ENCODE measurements at places on chromosomes 11 and 22.

DNA sequence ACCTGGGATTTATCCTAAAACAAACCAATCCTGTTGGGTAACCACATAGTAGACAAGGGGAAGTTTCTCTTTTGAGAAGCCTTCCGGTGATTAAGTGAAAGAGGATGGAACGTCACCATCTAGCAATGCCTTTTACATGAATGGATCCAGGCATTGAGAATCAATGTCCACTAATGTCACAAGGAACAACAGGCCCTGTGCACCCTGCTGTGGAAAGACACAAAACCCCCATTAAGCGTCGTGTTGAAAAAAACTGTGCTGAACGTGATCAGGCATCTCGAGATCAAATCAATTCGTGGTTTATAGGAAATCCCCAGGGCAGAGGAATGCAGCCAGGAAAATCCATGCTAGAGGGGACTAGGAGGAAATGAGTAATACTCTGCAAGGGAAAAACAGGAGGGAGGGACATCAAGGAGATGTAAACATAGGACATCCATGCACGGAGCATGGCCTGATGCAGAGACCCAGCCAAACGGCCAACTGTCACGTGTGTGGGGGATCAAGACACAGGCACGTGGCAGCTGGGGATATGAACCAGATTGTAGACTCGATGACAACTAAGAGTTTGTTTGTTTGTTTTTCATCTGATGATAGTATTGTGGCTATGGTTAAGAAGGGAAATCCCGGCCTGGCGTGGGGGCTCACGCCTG lies 38.6 kb upstream of the CARS1 start:
- DNase-seq, result no peak

DNA sequence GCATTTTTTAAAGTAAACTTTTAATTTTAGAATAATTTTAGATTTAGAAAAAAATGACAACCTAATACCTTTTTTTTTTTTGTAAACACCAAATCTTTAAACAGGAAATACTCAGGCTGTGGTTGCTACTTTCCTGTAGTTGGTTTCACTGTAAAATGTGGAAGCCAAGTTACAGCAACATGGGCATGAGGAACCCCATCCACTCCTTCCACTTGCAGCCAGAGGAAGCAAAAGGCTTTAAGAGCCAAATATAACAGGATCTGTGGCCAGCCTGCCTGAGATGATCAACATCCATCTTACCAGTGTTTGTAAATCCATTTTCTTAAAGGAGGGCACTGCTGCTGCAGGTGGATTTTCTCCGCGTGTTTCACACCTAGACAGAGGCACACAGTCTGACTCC lies 66.2 kb downstream of the TNRC6B start:
- no peak for DNase-seq

DNA sequence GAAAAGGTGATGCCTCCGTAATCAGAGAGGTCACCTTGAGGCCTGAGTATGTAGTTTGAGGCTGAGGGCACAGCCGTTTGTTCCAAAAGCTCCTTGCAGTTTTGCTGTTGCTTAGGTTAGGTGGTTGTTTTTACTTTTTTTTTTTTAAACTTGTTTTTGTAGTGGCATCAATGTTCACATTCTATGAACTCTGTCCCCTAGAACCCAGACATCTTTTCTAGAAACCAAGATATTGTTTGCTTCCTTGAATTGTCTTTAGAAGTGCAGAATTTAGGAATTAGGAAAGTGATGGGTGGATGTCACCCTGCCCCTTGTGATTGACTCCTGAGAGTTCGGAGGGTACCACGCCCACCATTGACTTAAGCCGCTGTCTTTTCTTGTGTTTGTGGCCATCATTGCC lies 35.7 kb upstream of the ETS1 start:
- no peak for DNase-seq

DNA sequence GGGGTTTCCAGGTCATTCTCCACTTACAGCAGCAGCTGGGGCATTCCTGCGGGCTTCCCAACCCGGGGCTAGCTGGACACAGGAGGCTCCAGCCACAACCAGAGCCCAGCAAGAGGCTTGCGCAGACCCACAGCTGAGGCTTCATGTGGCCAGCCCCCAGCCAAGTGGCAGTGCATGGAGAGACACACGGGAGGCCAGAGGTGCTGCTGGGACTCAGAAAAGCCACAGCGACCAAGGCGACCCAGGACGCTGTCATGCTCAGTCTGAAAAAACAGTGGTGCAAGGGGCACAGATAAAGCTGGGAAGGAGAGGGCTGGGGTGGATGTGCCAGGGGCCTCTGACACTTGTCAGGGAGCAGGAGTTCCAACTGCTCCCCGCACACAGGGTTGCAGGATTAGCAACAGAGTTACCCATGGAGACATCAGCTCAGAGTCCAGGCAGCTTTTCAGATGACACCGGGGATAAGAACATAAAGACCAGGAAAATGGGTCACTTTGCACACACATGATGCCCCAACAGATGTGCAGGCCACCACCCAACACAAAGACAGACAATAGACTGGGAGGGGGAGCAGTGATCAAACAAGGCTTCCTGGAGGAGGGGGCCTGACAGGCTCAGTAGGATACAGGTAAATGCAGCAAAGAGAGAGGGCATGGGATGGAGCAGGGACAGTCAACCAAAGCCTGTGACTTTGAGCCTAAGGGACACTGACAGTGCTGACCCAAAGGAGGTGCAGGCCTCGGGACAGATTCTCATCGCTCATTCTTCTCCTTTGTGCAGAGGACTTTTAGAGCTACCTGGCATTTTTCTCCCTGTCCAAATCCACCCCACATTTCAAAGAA lies 6.9 kb upstream of the NEAT1 start:
- DNase-seq, result no peak

GRCh38 chr11:3091846-3092602 lies 34.8 kb upstream of the CARS1 start:
- DNase-seq, result no peak

- DNase-seq, result no peak
Measured at GRCh38 chr22:24578355-24579257, 14.3 kb downstream of the LRRC75B start.

- DNase-seq, result no peak
Measured at GRCh38 chr11:3222003-3222855, 3.6 kb upstream of the MRGPRG start.

GRCh38 chr11:112613051-112613972 lies 347.9 kb upstream of the NCAM1 start:
- no peak for DNase-seq

- DNase-seq, result no peak
Measured at GRCh38 chr11:70016666-70017367, 61.3 kb upstream of the ANO1 start.

- no peak for DNase-seq
Measured at GRCh38 chr11:37712251-37712650, 1114.2 kb upstream of the RAG2 start.

GRCh38 chr11:32136657-32137056 lies 45.8 kb downstream of the RCN1 start:
- no peak for DNase-seq

- no peak for DNase-seq
Measured at GRCh38 chr22:46998331-46998730, 235.9 kb downstream of the TBC1D22A start.

- no peak for DNase-seq
Measured at GRCh38 chr11:117423046-117423575, 95.5 kb downstream of the CEP164 start.

GRCh38 chr11:105298630-105299029 lies 159.1 kb upstream of the CARD18 start:
- no peak for DNase-seq

GRCh38 chr22:37313376-37314314 lies 31.3 kb downstream of the CYTH4 start:
- DNase-seq, result no peak

DNA sequence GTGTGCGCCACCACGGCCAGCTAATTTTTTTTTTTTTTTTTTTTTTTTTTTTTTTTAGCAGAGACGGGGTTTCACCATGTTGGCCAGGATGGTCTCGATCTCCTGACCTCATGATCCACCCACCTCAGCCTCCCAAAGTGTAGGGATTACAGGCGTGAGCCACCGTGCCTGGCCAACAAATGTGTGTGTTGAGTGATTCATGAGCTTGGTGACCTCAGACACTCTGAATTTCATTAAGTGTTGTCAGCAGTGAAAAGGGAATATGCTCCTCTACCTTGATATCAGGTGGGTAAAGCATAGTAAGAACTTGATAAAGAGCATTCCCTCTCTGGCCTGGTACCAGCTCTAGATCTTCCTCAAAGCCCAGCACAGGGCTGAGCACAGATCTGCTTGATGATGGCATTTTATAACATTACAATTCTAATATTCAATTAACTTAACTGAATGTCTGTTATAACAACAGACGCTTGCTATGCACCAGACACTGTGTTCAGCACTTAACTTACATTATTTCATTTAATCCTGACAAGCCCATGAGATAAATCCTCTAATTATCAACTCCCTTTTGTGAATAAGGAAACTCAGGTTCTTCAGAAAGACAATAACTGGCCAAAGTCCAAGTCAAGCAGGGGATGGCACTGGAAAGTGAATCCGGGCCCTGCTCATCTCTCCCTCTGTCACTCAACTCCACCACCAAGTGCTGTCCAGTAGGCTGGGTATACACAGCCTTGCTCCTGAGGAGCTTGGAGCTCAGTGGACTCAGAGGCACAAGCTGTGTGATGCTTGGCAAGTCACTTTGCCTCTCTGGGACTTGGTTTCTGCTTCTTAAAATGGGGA lies 13.0 kb downstream of the TBC1D10A start:
- DNase-seq, result no peak

- no peak for DNase-seq
Measured at GRCh38 chr11:44776551-44777208, 49.9 kb downstream of the TSPAN18 start.

DNA sequence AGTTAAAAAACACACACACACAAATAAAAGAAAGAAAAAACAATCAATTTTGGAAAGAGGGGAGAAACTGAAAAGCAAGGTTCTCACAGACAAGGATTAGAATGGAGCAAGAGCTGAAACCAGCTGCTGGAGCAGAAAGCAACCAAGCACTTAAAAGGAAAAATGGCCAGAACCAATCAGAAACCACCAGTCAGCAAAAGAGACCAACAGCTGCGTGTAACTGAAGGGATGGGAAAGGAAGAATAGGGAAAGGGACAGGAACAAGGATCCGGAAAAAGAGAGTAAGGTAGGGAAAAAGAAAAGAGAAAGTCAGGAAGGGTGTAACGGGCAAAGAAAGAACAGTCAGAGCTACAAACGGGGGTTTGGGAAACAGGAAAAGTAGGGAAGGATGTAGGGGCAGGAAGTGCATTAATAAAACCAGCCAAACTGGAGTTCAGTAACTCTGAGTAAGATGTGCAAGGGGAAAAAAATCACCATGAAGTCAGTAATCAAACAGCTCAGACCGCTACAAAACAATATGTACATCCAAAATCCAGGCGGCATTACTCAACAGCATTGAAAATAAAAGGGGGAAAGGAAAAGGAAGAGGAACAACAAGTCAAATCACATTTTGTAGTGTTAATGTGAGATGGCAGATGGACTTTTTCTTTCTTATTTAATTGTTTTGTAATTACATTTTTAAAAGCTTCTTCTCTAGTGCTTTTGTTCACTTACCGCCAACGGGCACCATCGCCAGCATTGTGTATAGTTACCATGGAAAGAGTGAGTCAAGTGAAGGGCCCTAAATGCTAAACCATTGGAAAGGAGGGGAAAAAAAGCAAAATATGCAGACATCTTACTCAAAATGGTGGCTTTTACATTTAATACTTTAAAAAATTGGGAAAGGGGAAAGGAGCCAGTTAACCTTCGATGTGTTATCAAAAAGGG lies 49.2 kb downstream of the APOL5 start:
- DNase-seq, result no peak

- no peak for DNase-seq
Measured at GRCh38 chr22:49930596-49931412, 12.4 kb downstream of the CRELD2 start.
